Suppressor macrophage treated with lipopolysaccharide for 4 hours (primary cell): ENCODE measurements at places on chromosomes 16 and 17.

GRCh38 chr17:71392715-71393567 is 727.9 kb upstream of the SOX9 start:
- DNase-seq = no peak

- no peak for DNase-seq
These were observed 38.1 kb downstream of the CDRT15 start for GRCh38 chr17:14198575-14198974.

DNA sequence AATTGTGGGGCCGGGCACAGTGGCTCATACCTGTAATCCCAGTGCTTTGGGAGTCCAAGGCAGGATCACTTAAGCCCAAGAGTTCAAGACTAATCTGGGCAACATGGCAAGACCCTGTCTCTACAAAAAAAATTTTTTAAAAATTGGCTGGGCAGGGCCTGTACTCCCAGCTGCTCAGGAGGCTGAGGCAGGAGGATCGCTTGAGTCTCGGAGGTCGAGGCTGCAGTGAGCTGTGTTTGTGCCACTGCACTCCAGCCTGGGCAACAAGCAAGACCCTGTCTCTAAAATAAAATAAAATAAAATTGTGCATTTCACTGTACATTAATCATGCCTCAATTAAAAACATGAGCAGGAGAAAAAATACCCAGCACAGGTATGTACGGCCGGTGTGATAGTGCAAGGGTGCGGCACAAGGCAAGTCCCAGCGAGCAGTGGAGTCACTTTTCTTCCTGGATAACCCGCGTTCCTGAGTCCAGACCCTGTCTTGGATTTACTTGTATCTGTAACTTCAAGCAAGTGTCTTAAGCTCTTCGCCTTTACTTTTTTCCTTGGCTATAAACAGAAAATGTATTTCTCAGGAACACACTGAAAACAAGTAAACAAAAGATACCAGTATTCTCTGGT is 11.4 kb downstream of the ZDHHC7 start:
- DNase-seq = no peak

DNA sequence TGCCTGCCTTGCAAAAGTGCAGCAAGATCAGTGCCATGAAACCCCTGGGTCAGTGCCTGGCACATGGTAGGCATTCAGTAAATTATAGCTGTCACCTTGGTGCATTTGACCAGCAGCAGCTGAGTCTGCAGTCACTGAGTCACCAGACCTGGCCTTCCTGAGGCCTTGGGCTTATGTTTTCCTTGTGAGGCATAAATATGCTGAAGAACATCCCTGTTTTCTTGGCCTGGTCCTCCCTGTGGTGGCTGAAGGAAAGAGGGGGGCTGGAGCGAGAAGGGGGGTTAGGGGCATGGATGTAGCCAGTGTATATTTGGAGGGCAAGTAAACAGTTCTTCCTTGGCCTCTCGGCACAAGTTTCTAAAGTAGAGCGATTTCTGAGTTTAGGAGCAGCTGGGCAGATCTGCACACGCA is 26.5 kb downstream of the EPN2 start:
- no peak for DNase-seq

- DNase-seq = no peak
These were observed 48.2 kb downstream of the SPACA3 start for GRCh38 chr17:33039874-33040273.

GRCh38 chr17:81479175-81480071 is 33.2 kb downstream of the ACTG1 start:
- no peak for DNase-seq

DNA sequence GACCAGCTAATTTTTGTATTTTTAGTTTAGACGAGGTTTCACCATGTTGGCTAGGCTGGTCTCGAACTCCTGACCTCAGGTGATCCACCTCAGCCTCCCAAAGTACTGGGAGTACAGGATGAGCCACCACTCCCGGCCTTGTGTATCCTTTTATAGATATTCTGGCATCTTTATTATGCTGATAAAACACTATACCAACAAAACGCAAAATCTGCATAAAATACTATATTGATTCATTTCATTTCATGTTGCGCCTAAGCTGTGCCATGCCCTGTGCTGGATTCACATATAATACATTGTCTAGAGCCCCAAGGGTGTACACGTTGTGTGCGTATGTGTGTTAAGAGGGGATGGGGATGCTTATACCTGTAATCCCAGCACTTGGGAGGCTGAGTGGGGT is 3.8 kb upstream of the UBE2Z start:
- no peak for DNase-seq

DNA sequence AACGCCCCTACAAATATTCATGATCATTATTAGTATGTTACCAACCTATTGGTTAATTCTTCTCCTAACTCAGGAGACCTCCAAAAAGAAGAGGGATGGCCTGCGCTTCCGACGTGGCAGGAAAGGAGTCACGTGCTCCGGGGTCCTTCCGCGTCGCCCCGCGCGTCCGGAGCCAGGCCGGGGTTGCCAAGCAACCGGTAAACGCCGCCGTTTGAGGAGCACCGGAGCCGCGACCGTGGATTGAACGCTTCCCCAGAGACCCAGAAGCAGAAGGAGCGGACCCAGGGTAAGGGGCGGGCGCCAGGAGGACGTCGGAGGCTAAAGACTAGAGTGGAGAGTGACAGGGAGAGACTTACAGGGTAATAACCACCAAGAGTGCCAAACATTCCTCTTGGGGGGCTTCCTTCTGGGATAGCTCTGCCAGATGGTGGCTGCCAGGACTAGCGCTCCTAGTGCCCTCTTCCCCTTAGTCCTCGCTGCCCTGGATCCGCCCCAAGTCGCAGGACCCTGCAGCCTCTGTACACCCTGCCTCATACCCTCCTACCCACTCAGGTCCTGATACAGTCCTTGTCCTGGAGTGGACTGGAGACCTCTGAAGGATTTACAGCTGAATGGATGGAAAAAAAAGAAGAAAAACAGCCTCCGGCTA is at the start of gene DNAI2:
Gene DNAI2, plus strand, starts transcription at position 175 of the 649 bp plus-strand sequence. CDS start 7,584 bp downstream, outside the sequence.
- no peak for DNase-seq

DNA sequence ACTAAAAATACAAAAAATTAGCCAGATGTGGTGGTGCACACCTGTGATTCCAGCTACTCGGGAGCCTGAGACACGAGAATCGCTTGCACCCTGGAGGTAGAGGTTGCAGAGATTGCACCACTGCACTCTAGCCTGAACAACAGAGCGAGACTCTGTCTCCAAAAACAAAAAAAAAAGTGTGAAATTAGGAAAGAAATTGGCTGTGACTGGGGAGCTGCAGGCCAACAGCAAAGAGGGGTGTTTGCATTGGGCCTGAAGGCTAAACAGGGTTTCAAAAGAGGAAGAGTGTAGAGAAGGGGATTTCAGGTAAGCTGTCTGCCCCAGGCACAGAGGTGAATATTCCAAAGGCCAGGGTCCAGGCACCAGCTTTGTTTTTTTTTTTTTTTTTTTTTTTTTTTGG is 9.4 kb downstream of the BMERB1 start:
- DNase-seq = no peak

DNA sequence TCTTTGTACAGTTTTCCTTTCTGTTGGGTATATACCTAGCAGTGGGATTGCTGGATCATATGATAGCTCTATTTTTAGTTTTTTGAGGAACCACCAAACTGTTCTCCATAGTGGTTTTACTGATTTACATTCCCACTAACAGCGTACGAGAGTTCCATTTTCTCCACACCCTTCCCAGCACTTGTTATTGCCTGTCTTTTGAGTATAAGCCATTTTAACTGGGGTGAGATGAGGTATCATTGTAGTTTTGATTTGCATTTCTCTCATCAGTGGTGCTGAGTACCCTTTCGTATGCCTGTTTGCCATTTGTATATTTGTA is 887 bp upstream of the EVI2B start:
- no peak for DNase-seq

GRCh38 chr16:82755570-82756282 is 129.0 kb downstream of the CDH13 start:
- DNase-seq = no peak

GRCh38 chr16:75491876-75492275 is 3.4 kb downstream of the CHST6 start:
- no peak for DNase-seq

DNA sequence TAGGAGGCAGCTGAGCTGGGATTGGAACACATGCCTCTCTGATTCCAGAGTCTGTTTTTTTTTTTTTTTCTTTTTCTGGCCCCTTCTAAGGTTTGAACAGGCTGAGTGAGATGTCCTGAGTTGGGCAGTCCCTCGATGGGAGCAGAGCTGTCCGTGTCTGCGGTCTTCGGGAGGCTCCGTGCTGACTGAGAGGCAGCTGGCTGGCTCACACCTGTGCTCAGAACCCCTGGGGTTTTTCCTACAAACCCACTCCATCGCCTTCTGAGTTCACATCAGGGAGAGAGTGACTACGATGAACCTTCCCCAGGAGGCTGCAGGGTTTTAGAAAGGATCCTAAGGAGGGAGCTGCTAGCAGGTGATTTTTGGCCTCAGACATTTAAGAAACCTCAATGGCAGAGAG is 92.5 kb downstream of the IRF8 start:
- DNase-seq = no peak

DNA sequence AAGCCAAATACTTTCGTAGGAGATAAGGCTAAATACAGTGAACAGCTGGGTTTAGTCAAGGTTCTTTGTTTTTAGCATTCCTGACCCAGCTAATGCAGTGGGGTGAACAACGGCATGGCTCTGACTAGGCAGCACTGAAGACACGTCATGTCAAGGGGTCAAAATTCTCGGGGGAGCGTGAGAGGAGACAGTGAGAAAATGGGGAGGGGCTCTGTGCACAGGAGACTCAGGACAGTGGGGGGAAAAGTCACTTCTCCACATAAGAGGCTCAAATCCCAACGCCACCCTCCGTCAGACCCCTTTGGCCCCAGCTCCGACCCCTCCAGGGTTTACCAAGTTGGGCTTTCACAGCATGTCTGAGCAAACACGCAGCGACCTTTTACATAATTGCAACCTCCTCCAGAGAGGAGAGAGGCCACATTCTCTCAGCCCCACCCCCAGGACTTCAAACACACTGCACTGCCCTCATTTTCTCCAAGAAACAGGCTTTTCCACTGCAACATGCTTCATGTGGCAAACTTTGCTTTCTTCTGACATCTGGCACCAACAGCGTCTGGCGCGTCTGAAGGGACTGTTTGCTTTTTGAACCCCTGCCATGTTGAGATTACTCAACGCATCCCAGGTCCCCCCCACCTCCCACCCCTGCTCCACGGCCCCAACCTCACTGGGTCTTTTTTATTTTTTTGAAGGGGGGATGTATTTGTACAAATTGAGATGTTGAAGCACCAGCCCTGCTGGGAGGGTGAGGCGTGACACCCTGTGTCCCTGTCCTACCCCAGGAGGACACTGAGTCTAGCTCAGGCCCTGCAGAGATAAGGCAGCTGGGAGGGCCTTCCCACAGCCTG is 30.0 kb downstream of the AXIN2 start:
- no peak for DNase-seq

GRCh38 chr16:85625053-85625452 is 11.9 kb downstream of the GSE1 start:
- DNase-seq = no peak

DNA sequence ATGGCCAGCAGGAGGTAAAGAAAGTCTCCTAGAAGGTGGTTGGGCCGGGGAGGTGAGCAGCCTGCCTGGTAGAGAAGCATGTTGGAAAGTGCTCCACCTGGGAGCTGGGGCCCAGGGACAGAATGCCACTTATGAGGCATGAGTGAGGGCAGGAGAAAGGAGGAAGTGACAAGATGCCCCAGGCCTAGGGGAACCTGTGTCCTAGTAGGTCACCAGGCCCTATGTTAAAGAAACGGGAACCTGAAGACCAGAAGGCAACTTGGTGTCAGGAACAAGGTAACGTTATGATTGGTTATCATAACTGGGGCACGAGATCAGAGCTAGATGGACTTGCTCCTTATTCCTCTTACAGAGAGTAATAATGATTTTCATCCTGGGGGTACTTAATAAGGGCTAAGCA is 34.3 kb downstream of the PITPNC1 start:
- peak; percentile 49 for DNase-seq

DNA sequence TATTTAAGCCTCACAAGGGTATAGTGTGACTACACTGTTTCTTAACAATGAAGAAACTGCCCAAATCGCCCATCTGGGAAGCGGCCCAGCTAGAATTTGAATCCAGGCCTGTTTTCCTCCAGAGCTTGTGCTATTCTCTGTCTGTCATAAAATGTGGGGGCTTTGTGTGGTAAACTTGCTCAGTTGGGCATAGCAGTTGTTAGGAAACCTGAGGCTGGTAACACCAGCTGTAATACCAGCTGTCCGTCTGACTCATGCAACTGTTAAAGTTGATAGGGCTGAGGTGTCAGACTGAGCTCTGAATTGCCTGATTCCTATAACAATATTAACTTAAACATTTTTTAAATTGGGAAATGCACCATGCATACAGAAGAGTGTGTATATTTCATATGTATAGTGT is 9.3 kb downstream of the NOD2 start:
- DNase-seq = peak; percentile 59

DNA sequence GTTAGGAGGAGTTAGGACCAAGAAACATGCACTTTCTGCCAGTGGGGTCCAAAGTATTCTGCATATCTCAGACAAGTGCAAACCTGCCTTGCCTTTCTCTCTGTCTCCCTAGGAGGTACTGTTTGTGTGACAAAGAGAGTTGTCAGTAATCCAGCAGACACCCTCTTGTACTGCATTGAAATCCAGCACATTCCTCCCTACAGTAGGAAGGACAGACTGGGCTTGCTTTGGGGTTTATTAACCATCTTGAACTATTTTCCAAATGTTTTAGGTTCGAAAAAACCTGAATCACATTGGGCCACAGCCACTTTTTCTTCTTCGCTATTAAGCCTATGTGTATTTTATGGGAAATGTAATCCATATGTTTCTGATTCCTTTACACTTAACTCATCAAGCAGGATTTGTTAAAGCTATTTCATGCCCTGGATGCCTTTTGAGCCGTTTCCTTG is 204.2 kb upstream of the KCNJ16 start:
- DNase-seq = no peak

GRCh38 chr17:14337596-14338079 is 36.8 kb downstream of the HS3ST3B1 start:
- DNase-seq = no peak

GRCh38 chr17:48160177-48161081 is 52.9 kb downstream of the SNX11 start:
- no peak for DNase-seq

- no peak for DNase-seq
These were observed 267.1 kb upstream of the ASIC2 start for GRCh38 chr17:33560165-33560564.

DNA sequence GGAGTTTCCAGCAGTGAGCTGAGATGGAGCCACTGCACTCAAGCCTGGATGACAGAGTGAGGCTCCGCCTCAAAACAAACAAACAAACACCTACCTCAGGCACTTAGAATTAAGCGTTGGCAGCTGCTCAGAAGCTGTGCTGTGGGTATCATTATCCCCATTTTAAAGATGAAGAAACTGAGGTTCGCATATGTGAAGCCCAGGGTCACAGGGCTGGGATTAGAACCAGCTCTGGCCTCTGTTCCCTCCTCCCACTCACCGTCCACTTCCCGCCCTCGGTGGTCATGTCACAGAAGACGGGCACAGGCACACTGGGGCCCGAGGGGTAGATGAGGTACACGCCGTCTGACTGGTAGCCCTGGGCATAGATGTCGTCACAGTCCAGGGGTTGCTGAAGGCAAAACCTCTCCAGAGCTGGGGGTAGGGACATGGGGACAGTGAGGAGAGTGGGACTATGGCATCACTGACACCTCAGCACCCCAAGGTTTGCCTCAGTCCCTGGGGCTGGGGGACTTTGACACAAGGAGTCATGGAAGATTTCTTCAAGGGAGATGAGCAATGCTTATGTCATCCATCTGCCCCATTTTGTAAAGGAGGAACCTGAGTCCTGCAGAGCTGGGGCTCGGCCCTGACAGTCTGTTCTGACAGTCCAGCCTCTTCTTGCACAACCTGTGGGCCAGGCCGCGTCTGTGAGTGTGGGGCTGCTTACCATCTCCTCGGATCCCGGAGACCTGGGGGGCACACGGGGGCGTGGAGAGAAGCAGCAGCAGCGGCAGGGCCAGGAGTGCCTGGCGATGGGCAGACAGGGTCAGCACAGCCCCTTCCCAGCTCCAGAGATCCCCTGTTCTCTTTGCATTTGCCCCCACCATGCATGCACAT is 700 bp downstream of the MFAP4 start:
- peak; percentile 97 for DNase-seq
